Fibroblast of lung (primary cell): ENCODE measurements at places on chromosomes 1 and 21. TPM values are rescaled to one million over a fixed set of nuclear protein-coding genes. Genes with fewer than 3 reads are reported as not detected.

Gene A3GALT2
- total RNA-seq, result not detected in 2 replicates

GRCh38 chr1:206685334-206685768 is 646 bp downstream of the MAPKAPK2 start:
- DNase-seq, result no peak
- peaks cover 14% of the 10 kb centered on the region for H3K4me1 ChIP-seq
- peak overlapping the region; percentile 76 for H3K4me3 ChIP-seq

- peaks cover 6% of the 10 kb centered on the region for H3K4me1 ChIP-seq
- H3K4me3 ChIP-seq, result no peak overlapping the region
- no peaks in the 10 kb centered on the region for H3K27me3 ChIP-seq
- H3K27ac ChIP-seq, result no peak overlapping the region
Observed at GRCh38 chr1:109487261-109487660, 3.6 kb downstream of the ATXN7L2 start.

DNA sequence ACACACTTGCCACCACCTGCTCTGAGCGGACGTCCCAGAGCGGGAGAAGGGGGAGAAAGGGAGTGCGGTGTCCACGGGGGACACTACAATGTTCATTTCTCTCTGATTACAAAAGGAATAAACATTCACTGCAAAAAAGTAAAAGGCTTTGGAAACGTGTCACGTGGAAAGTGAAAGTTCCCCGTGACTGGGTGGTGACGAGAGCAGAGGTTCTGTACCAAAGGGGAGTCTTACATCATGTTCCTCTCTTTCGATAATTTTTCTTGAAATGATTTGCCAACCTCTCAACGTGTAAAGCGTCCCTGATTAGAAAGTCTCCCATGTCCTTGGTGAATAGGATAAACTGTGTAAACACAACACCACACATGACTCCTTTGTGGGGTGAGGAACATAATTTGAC is 22.0 kb upstream of the PRDM15 start:
- DNase-seq, result peak; percentile 23
- no peak overlapping the region for H3K4me3 ChIP-seq
- H3K27ac ChIP-seq, result no peak overlapping the region
- no peaks in the 10 kb centered on the region for H3K27me3 ChIP-seq
- peaks cover 4% of the 10 kb centered on the region for H3K4me1 ChIP-seq
- H3K36me3 ChIP-seq, result peaks cover 5% of the 10 kb centered on the region

- H3K4me1 ChIP-seq, result no peaks in the 10 kb centered on the region
- no peak overlapping the region for H3K27ac ChIP-seq
- no peaks in the 10 kb centered on the region for H3K27me3 ChIP-seq
- no peaks in the 10 kb centered on the region for H3K36me3 ChIP-seq
- no peak overlapping the region for H3K4me3 ChIP-seq
- DNase-seq, result no peak
Observed at GRCh38 chr1:226495716-226496115, 52.8 kb upstream of the STUM start.

- H3K4me3 ChIP-seq, result no peak overlapping the region
- H3K27me3 ChIP-seq, result peaks cover 4% of the 10 kb centered on the region
Observed at GRCh38 chr1:22380024-22380785, 71.4 kb upstream of the ZBTB40 start.
